Ovary (tissue), 10 donors: ENCODE measurements at places on chromosomes 2 and 18. TPM values are rescaled to one million over a fixed set of nuclear protein-coding genes. Genes with fewer than 3 reads are reported as not detected.

CSRNP3 gene
- 2.9 TPM for polyA plus RNA-seq

MYL1 gene
- polyA plus RNA-seq = not detected

NMUR1 gene
- 0.40 TPM for polyA plus RNA-seq

TRIM43 gene
- polyA plus RNA-seq = not detected

DLGAP1 gene
- 3.8 TPM for polyA plus RNA-seq

DNA sequence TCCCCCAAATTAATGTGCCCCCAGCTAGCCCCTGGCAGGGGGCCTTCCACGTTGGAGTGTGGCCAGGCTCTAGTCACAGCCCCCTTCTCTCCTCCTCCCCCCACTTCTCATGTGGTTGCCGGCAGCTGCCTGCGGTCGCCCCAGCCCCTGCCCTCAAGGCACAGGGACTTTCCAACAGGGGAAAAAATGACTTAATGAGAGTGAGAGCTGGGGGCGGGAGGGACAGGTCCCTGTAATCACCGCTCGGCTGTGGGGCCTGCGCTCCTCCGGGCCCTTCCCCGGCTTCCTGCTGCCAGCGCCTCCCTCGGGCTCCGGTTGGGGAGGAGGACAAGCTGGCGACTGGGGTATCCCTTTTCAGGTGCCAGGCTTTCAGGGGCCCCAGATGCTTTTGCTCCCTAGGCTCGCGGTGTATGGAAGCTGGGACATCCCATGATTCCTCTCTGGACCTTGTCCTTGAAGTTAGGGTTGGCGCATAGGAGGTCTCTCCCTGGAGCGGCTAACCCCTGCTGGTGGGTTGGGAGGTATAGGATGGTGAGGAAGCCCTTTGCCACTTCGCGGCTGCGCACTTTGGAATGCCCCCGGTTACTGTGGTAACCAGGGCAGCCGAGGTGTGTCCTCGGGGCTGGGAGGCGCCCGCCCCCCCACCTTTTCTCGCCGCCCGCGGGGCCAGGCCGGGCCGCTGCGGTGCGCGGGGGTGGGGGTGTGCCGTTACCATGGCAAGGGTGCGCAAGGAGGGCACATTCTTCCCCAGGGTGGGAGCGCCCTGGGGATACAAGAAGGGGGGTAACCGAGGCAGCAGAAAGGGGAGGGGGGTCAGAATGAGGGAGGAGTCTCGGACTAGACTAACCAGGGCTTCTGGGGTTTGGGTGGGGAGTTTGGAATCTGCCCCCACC is 16.1 kb downstream of the WNT10A start:
- DNase-seq = no peak

- DNase-seq = no peak
Observed at GRCh38 chr2:108905176-108905575, 83.8 kb downstream of the EDAR start.

- no peak for DNase-seq
Observed at GRCh38 chr18:53093636-53094035, 753.6 kb downstream of the DCC start.

DNA sequence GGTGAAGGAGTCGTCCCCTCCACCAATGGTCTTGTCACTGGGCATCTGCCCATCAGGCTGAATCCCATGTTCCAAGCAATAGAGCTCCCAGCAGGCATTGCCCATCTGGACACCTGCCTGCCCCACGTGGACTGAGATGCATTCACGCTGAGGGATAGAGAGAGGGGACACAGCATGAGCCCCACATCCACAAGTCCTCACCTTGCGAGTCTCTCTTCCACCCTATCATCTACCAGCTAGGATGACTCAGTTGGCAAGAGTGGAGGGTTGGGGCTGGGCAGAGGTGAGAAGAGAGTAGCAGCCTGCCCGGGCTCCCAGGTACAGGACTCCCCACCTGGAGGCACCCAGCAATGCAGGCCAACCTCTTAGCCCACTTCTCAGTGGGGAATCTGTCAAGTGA is 959 bp upstream of the TUBA4B start:
- no peak for DNase-seq

- no peak for DNase-seq
Observed at GRCh38 chr2:128028668-128029054, 802 bp upstream of the SAP130 start.

DNA sequence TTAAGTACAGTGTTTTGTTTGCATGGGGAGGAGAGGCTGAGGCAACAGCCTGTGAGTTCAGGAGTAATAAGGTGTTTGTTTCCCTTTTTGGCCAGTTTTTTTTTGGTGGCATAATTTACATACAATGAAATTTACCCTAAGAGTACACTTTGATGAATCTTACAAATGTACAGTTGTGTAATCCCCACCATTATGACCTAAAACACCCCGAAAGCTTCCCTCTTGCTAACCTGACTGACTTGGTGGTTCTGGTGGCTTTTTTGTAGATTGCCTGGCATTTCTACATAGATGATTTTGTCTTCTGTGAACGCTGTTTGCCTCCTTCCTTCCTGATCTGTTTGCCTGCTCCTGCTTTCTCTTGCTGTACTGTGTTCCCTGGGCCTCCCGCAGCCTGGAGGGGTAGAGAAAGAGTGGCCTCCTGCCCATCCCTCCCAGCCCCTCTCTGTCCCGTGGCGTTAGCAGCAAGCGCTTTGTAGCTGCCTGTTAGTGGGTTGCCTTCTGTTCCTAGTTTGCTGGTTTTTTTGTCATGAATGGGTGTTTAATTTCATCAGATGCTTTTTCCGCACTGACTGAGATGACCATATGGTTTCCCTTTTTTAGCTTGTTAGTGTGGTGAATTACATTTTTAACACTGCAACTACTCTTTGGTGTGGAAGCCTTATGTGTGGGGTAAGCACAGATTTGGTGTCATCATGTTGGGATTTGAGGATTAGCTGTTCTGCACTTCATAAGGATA is 32.1 kb downstream of the ASAP2 start:
- DNase-seq = no peak

DNA sequence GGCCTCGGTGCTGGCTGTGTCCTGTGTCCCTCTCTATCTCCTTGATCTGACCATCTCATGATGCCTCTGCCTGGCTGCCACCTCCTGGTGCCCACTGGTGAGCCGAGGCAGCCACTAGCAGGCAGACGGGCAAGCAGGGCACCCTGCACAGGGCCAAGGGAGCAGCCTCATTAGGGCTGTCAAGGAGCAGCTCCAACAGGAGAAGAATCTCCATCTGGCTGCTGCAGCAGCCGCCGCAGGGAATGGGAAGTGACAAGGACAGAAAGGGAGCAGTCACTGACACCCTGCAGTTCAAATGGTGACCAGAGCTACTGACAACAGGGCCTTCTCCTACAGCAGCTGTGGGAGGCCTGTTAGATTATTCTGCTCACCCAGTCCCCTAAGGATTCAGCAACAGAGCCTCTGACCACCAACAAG is 32.6 kb downstream of the ALPK2 start:
- DNase-seq = no peak

DNA sequence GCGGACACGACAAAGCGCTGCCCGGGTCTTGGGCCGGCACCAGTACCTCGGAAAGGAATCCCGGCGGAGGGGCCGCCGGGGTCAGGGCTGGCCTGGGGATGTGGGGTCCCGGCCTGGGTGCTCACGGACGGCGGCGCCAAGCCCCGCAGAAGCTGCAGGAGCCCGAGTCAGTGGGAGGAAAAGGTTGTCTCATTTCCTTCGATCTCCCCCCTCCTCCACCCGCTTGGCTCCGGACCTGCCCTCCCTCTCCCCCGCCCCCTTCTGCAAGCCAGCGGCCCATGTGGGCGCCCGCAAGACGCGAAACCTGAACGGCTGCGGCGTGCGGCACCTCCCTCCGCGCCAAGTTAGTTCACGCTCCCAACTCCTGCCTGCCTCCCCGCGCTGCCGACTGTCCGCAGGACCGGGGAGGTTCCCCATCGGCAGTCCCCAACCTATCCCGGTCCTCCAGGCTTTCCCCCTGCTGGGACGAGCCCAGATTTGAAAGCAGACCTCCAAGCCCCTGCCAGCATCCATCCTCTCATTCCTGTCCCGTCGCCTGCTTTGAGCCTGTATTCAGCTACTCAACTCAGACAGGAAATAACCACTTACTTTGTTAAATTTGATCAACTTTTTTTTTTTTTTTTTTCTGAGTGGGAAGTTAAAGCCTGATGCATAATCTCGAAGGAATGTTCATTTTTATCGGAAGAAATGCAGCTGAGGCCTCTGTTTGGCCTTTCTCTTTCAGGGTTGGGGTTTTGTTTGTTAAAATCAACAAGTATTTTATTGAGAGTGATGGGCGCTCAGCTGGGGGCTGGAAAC is at the start of gene EVA1A:
TSS of gene EVA1A (minus strand) at position 172 of the 798 bp plus-strand sequence. CDS start 42,799 bp downstream, outside the sequence.
- peak; percentile 23 for DNase-seq

DNA sequence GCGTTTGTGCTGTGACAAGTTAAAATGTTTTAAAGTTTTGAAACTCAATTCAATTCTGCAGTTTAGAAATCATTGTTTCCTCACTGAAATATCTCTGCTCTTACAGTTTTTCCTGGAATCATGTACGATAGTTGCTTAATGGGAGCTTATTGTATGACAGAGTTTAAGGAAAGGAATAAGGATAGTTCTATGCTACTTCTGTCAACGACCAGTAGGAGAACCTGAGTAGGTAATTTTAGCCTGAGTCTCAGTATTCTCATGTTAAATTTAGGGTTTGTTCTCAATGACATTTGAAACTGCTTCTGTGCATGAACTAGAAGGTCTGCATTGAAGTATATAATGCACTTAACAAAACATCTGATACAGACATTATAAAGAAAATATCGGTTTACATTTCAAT is 361.1 kb downstream of the CPS1 start:
- no peak for DNase-seq

DNA sequence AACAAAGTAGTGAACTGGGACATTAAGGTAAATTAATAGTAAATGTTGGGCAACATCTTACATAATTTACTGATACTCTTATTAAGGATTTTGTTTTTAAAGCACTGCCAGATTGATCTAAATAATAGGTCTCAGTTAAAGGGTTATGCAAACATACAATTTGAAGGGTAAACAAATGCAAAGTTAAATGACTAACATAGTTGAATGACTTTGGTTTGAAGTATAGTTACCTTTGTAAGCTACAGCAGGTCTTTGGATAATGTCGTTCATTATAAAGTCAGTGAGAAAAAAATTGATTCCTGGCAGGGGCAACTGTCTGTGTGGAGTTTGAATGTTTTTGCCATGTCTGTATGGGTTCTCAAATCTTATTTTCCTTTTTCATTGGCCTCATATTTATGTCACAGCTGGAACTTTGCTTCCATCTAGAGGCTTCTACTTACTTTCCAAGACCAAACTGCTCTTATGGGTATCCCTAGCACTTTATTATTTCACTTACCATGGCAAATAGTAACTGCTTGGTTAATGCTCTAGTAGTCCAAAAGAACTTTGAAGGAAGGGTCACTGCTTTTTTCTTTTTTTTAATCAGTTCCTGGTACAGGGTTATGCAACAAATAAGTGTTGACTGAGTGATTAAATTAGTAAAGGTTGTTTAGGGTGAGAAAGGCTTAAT is 107.8 kb downstream of the NBEAL1 start:
- DNase-seq = no peak

- no peak for DNase-seq
Observed at GRCh38 chr2:68667371-68667770, 24.0 kb downstream of the PROKR1 start.

GRCh38 chr2:225002039-225002655 is 40.1 kb downstream of the DOCK10 start:
- DNase-seq = no peak

DNA sequence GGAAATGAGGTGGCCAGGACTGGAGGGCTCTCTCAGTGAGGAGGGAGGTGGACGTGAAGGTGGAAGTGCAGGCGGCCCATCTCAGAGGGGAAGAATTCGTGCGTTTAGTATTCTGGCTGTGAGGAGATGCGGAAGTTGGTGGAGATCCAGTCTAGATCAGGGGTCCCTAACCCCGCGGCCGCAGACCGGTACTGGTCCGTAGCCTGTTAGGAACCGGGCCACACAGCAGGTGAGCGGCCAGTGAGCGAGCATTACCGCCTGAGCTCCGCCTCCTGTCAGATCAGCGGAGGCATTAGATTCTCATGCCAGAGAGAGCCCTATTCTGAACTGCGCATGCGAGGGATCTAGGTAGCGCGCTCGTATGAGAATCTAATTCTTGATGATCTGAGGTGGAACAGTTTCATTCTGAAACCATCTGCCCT is 1.6 kb upstream of the FHOD3 start:
- no peak for DNase-seq
